ENCODE measurements at places on chromosomes 2 and 18.

- no peak for DNase-seq
These were observed 128.2 kb upstream of the TMEM200C start for GRCh38 chr18:6023551-6023950.

DNA sequence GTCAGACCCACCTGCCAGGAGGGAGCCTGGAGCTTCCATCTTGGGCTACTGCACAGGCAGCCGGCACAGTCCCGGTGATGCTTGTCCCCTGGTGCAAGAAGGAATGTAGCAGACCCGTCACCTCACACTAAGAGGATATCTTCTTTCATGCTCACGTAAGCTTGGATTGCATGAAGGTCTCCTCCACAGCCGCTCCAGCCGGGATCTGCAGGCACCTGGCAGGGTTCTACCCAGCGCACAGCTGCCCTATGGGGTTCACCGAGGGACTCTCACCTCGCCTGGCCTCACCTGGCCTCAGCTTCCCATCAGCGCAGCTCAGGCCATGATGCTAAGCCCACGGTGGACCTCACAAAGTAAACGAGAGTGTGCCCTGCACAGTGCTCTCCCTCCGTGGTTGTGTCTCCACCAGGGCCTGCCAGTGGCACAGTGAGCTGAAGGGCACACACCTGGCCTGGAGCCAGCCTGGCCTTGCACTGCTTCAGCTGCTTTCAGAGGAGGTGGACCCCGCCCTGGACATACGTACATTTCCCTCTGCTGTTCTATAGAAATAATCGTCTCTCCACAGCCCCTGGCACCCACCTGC lies 239.1 kb downstream of the SEPTIN10 start:
- no peak for DNase-seq

DNA sequence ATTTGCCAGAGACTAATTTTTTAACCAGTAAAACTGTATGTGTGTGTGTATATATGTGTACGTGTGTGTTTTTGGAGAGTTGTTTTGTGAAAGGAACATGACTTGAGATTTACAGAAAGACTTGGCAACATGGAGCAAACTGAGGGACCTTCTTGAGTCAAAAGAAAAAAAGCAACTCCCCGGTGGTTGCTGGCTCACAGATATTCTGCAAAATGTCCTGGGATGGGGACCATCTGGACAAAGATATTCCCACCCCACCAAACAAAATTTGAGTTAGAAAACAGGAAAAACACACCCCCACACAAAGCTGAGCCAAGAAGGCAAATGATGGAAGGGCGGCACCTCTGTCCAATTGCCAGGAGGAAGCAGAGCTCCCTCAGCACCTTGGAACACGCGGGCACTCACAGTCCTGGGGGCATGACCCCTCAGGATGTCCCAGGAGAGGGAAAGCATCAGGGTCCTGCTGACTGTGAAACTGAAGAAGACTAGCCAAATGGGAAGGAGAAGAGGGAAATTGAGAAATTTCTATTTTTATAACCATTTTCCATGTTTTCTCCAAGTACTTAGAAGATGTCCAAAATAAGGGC lies 290.2 kb upstream of the ACVR2A start:
- DNase-seq: no peak

- DNase-seq: no peak
These were observed 280.4 kb downstream of the C1D start for GRCh38 chr2:67782443-67782842.

- DNase-seq: no peak
These were observed 49.9 kb downstream of the MTCL1 start for GRCh38 chr18:8754995-8755960.

- no peak for DNase-seq
These were observed 29.9 kb downstream of the DAPL1 start for GRCh38 chr2:158825021-158825420.

- DNase-seq: no peak
These were observed 17.1 kb downstream of the B3GNT7 start for GRCh38 chr2:231412618-231412963.

DNA sequence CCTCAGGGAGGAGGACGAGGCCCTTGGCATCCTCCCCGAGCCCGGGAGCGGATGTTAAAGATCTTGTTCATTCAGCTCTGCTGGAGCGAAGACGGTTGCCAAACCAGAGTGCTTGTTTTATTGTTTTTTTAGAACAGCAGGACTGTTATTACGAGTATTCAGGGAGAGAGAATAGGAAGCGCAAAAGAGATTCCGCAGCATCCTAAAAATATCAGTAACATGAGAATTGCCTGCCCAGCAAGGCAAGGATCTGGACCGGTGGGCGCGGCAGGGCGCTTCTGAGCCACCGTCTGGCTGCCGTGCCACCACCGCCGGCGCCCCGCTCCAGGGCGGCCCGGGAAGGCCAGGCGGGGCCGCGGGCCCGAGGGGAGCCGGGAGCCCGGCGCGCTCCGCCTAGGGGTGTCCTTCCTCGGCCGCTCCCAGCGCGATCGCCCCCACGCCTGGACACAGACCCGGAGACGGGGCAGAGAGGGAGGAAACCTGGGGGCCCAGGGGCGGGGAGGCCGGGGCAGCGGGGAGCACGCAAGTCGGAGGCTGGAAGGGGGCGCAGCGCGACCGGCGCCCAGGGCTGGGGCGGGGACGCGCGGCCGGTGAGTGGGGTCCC lies 843 bp downstream of the CYS1 start:
- no peak for DNase-seq

GRCh38 chr2:188678882-188679281 lies 295.3 kb upstream of the COL3A1 start:
- no peak for DNase-seq

DNA sequence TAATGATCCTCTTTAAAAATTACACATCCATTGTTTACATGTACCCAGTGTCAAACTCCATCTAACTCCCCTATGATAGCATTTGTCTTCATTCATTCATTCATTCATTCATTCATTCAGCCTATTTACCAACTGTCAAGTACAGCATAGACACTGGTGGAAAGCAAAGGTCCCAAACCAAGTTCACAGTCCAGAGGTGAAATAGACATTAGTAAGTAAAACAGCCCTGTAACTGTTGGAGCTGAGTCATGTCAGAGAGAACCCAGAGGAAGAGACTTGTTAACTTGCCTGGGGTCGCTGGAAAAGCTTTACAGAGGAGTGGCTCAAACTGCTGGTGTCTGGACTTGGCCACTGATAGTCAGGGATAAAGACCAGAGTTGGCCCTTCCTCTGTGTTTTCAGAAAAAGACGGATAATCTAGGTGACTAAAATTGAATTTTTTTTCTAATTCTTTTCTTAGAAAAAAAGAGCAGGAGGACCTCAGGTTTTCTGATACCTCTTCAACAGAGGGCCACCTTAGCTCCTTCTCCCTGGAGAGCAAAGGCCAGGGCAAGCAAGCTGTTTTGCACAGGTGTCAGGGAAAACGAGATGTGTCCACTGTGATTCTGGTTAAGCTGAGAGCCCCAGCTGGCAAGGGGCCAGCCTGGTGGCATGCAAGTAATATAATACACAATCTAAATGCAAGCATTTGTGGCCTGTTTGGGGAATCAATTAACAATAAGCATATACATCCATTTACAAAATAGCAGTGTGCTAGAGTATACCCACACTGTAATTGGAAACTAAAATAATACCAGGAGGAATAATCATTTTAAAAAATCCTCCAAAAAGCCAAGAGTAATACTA lies 96.7 kb upstream of the SLC14A2 start:
- no peak for DNase-seq

GRCh38 chr2:57373530-57373929 lies 673.1 kb upstream of the VRK2 start:
- no peak for DNase-seq

DNA sequence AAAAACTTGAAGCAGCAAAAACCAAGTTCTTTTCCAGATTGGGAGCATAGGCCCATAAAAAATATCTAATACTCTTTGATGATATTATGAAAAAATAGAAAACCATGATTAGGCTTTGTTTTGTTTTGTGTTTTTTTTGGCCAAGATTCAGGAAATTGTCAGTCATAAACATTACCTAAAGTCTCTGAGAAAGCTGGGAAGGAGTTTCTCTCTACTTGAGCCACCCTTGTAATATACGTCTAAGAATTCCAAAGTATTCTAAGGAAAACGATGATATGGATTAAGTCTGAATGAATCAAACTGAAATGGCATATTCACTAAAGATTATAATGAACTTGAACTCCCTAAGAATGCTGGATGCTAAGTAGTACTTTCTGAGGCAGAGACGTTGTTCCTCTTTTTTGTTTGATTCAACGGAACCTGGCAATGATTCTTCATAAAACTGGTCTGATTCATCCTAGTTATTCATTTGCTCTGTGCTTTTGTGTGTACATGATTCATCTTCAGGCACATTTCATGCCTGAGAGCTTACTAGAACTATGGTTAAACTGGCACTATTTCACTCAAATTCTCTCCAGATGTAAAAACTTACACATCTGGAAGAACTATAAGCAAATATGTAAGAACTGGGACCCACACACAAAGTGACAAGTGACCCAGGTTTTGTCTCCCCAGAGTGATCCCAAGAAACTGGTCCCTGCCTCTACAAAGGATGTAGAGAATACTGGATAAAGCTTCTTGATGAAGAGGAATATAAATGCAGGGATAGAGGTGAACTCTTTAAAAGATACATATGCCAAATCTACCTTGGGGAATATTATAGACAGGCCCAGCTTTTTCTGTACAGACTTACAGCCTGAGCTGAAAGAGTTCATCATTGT lies 159.7 kb downstream of the DOCK10 start:
- no peak for DNase-seq

GRCh38 chr2:235976516-235976915 lies 191.7 kb downstream of the GBX2 start:
- DNase-seq: no peak

DNA sequence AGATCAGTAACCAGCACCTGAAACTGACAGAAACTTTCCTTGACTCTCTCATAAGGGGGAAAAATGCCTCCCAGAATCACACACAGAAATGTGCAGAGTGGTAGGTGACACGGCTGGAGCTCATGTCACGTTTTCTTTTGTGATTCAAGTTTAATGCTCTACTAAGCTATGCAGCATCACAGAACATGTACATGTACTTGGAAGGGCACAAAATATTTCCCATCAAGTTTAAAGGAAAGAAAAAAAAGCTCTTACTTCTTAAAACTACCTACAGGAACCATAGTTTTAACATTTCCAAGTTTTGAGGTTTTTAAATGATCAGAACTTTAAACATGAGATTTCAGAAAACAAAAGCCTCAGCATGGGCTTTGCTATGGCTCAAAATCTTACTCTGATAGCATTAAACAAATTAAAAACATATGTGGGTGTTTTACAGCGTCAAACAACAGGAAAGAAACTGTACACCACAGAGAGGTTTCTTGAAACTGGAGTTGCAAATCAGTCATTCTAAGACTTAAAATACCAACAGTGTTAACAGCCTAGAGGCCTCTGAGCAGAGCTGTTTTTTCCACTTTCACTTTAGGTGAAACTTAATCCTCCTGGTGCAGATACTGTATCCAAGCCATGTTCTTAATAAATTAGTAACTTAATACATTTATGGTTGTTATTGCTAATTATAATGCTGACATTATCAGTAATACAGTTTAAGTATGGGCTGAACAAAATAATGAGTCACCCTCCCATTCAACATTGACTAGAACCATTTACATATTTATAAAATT lies 30.1 kb downstream of the MBP start:
- DNase-seq: no peak

DNA sequence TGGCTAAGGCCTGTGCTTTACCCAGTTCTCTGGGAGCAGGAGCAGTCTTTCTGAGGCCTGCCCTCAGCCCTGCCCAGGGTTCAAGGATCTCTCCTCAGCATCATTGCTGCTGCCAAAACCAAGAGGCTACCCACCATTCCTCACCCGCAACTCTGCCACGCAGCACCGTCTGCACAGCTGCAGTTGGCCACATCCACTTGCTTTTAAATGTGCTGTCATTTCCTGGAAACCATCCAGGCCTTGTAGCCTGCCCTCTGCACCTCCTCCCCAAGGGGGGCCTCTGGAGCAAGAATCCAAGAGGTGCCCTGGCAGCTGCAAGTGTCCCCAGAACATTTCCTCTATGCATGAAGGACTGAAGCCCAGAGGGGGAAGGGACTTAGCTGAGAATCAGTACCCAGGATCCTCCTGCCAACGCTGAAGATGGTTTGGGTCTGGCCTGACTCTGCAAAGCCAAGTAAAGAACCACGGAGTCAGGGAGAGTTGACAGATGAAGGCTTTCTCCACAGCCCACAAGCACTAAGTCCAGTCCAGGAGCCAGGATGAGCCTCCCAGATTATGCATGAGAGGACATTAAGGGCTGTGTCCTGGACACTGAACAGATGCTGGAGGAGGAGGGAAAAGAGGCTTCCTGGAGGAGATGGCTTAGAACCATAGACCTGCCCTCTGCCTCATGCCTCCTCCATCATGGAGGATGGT lies 14.9 kb downstream of the EMX1 start:
- no peak for DNase-seq

GRCh38 chr2:193793914-193794313 lies 1599.2 kb upstream of the TMEFF2 start:
- DNase-seq: no peak

DNA sequence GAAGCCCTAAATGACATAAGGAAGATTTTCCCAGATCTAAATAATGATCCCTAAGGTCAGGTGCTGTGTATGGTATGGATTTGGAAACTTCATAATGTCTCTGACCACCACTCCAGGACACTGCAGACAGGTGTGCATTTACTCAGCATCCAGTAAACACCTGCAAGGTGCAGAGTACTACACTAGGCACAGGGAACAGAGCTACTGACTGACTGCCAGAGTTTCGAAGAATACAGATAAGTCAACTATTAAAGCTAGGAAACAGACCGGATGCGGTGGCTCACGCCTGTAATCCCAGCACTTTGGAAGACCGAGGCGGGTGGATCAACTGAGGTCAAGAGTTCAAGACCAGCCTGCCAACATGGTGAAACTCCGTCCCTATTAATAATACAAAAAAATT lies 65.0 kb downstream of the ATP8B1 start:
- no peak for DNase-seq

- no peak for DNase-seq
These were observed 54.7 kb downstream of the UGGT1 start for GRCh38 chr2:128145651-128146050.

- DNase-seq: no peak
These were observed 33.3 kb downstream of the SPP2 start for GRCh38 chr2:234083572-234084348.

GRCh38 chr2:106953779-106954178 lies 67.8 kb upstream of the ST6GAL2 start:
- DNase-seq: no peak

- DNase-seq: no peak
These were observed 425.7 kb downstream of the SETBP1 start for GRCh38 chr18:45106331-45106774.

DNA sequence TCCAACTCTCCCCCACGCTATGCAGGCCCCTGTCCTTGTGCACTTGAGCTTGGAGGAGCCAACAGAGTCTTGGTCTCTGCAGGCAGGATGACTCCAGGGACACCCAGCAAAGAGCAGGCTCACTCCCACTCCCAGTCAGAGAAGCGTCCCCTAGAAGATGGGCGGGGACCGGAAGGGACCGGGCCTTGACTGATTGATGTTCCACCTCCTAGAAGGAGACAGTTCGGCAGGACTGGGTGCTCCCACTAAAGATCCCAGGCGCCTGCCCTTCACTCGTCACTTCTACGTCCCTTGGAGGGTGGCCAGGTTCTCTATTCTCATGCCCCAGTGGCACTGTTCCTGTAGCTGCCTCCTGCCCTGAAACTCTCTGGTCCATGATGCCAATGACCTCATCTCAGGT lies 3.2 kb upstream of the SP100 start:
- DNase-seq: no peak

Measured in activated CD8-positive, alpha-beta memory T cell treated with anti-CD3 and anti-CD28 coated beads for 1 hour (primary cell).